ENCODE measurements at places on chromosomes 6 and 20. TPM values are rescaled to one million over a fixed set of nuclear protein-coding genes. Genes with fewer than 3 reads are reported as not detected.

The MLIP gene
- not detected for total RNA-seq

The VSX1 gene
- not detected for total RNA-seq

The TNFRSF6B gene
- 0.54 TPM for total RNA-seq

The SLC52A3 gene
- total RNA-seq: 2.2 TPM

The HLA-DQA2 gene
- 0.27 TPM for total RNA-seq

The EPHA7 gene
- total RNA-seq: not detected

The DTNBP1 gene
- 17.5 TPM for total RNA-seq

The PLAGL1 gene
- 42.8 TPM for total RNA-seq
